ENCODE measurements at places on chromosomes 4 and X.

- DNase-seq: no peak
These were observed 8.0 kb upstream of the GUCY1A1 start for GRCh38 chr4:155658681-155659064.

DNA sequence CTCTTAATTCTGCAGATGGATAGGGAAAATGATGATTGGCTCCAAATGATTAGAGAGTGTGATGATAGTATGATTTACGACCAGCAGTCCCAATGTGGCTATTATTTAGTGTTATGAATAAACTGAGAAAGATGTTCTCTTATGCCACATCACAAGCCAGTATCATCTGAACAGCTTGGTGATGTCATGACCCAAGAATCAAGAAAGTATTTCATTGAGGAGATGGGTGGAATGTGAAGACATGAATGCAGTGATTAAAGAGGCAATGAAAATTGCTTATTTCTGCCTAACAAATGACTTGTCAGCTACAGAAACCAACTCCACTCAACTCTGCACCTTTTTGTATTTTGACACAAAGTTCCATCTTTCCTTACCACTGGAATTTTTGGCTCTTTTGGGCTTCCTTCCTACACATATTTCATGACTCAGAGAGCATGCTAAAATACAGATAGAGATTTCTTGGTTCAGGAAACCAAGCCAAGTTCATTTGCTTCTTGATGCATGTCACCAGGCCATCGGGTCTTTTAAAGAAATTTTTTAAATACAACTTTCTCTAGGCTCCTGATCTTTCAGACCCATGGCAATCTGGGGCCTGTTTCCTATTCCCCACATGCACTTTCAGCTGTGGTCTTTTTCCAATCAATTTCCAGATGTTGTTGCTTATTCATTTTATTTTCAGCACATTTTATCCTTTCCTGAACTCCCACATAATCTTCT is 174.2 kb downstream of the HHIP start:
- DNase-seq: no peak

- DNase-seq: no peak
These were observed 18.8 kb upstream of the DSPP start for GRCh38 chr4:87589531-87589930.

DNA sequence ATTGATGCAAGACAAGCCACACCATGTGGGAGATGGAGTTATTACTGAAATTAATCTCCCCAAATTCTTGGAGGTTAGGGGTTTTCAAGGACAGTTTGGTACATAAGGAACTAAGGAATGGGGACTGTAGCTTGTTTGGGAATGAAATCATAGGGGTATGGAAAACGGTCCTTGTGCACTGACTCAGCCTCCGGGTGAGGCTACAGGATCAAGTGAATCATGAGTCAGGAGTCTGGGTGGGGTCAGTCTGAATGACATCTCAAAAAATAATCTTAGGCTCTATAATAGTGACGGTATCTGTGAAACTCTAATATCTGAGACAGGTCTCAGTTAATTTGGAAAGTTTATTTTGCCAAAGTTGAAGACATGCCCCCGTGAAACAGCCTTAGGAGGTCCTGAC is 128.5 kb upstream of the CYSLTR1 start:
- DNase-seq: no peak

- DNase-seq: no peak
These were observed 584.6 kb downstream of the PRR32 start for GRCh38 chrX:127404161-127404560.

GRCh38 chr4:80253510-80253909 is 13.0 kb upstream of the FGF5 start:
- DNase-seq: no peak

GRCh38 chr4:151641983-151642382 is 118.8 kb downstream of the GATB start:
- DNase-seq: no peak

DNA sequence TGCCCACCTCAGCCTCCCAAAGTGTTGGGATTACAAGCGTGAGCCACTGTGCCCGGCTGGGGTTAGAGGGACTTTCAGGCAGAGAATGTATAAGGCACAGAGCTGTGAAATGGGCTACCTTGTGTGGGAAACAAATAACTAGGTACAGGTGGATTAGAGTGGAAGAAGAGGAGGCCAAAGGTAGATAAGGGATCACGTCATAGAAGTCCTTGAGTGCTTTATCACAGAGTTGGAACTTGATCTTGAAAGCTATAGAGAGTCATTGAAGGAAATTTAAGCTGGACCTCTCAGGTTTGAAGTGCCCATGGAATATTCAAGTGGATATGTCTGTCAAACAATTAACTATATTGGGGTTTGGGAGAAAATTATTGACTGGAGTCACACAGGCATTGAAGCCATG is 8.4 kb downstream of the N4BP2 start:
- no peak for DNase-seq

DNA sequence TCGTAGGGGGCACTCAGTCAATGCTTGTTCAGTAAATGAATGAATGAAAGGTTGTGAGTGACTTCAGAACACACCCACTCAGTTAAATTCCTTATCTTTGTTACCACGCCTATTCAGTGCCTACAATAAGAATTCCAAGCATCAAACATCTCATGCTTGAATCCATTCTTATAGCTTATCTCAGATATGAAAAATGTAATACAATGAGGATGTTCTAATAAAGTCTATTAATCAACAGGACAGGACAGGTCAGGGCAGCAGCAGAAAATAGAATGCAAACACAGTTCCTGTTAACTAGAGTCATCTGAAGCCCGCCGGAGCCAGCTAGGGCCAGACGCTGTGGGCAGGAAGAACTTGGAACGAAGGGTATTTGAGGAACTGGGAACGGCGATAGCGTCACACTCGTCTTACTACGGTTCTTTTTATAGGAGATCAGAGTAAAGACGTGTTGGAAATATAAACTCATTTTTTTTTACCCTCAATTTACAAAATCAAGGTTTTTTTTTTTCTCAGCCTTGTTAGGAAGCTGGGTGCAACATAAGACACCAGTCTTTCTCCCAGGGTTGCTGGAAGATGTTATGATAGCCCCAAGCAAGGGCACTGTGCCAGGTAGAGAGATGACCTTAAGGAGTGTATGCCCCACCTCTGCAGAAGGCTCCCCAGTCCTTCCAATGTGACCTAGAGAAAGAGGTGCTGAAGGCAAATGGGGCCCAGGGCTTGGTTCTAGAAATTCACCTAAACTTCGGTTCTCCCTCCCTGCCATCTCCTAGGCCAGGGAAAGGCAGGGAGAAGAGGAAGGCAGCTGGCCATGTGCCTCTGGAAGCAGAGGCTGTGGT is 48.3 kb downstream of the SEL1L3 start:
- DNase-seq: no peak
